ENCODE measurements at places on chromosomes 4 and X.

GRCh38 chrX:154751669-154752271 lies 893 bp upstream of the GAB3 start:
- no peak for DNase-seq

DNA sequence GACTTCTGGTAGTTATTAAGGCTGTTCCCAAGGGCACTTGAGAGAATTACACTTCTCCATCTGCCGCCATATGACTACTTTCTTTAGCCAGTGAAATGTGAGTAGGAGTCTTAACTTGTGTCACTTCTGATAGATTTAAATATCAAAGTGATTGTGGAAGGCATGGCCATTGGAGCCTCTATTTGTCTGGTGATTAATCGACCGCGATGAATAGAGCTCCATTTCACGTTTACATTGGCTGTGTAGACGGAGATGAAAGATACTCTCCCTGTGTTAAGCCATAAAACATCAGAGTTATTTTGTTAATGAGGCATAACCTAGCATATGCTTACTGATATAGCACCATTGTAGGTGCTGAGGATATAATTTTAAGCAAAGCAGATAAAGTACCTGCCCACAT lies 852.4 kb downstream of the CCSER1 start:
- no peak for DNase-seq

DNA sequence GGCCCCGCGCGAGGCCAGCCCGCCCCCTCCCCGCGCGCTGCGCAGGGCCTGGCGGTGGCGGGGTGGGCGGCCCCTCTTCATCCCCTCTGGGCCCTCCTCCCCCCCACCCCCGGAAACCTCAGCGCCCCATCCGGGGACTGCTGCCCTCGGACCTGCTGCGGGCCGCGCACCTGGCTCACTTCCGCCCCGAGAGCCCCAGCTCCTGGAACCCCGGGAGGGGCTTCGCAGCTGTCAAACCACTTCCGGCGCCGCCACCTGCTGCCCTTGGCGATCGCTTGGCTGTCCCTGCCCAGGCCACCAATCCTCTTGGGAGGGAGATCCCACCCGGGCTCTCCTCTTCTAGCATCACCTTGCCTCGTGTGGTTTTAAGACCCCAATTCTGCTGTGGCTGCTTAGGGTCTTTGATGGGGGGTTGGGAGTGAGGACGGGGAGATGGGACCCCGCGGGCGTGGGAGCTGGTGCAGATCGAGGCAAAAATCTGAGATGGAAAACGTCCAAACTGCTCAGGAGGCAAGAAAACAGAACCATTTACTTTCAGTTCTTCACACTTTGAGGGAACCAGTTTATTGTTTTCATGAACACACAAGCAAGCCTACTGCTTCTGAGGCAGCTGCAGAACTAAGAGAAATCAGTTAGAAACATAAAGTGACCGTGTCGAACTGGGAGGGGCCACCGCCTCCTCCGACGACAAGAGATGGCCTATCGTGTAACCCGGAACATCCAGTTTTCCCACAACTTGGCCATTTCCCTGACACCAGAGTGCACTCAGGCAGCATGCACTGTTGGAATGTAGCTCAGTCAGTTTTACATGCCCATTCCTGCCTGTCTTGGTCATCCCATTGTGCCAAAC lies 754 bp downstream of the MTMR1 start:
- DNase-seq = no peak

GRCh38 chr4:179128299-179128698 lies 1686.1 kb upstream of the AGA start:
- DNase-seq = no peak

GRCh38 chrX:151975228-151975593 lies 735 bp upstream of the GABRE start:
- DNase-seq = no peak

- DNase-seq = no peak
Observed at GRCh38 chrX:103674531-103675454, 11.7 kb downstream of the MORF4L2 start.

DNA sequence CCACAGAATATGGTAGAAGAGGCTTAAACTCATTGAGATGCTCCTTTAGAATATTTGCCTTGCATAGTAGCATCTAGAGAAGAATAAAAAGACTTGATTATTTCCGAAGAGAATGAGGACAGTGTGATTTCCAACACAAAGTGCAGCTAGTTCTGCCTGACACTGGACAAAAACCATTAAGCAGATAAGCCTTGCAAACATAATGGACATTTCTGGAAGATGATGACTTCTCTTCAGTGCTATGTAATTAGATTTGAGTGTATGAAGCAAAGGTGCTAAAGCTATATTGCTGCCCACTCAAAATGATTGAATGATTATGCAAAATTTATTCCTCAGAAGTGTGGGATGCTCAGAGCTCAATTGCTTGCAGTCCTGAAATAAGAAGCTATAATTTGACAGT lies 156.4 kb downstream of the VEGFC start:
- no peak for DNase-seq

DNA sequence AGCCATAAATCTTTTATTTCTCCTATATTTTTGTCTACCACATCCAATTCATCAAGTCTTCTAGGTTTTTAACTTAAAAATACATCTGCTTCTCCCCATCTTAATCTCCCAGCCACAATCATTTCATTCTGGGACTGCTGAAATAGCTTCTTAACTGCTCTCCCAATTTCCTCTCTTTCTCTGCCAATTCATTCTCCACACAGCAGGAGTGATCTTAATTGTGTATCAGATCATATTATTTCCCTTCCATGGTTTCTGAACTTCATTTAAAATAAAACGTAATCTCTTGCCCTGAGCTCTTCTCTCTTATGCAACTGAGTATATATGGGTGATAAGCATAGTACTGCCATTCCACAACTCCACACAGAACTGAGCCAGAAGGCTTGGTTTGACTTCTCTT lies 69.4 kb downstream of the IQCM start:
- no peak for DNase-seq

GRCh38 chrX:135522878-135523693 lies 2.6 kb downstream of the INTS6L start:
- no peak for DNase-seq

- DNase-seq = no peak
Observed at GRCh38 chr4:26837993-26838842, 22.4 kb upstream of the STIM2 start.

GRCh38 chrX:13050151-13050550 lies 5.7 kb upstream of the FAM9C start:
- DNase-seq = no peak

DNA sequence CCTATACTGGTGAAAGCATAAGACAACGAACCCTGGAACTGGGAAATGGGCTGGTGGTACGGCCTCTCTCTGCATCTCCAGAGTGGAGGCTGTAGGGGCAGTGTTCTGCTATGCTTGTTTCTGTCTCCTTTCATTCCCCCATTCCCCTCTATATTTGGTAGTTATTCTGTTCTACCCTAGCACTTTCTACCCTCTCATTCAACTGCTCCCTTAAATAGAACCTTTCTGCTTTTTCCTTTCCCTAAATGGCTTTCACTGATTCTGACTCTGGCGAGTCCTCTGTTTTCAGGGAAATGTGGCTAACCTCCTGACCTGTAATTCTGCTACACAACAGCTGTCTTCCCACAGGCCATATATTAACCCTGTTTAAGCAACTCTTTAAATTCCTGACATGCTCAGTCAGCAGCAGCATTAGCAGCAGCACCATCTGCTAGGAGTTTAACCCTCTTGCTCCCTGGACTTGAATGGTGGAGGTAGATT lies 94.2 kb downstream of the CXCL13 start:
- no peak for DNase-seq

GRCh38 chr4:169243825-169244609 lies 26.7 kb downstream of the SH3RF1 start:
- DNase-seq = no peak

GRCh38 chr4:43223820-43224219 lies 331.3 kb downstream of the GRXCR1 start:
- DNase-seq = no peak
